ENCODE measurements at places on chromosomes 16 and 17. TPM values are rescaled to one million over a fixed set of nuclear protein-coding genes. Genes with fewer than 3 reads are reported as not detected.

DNA sequence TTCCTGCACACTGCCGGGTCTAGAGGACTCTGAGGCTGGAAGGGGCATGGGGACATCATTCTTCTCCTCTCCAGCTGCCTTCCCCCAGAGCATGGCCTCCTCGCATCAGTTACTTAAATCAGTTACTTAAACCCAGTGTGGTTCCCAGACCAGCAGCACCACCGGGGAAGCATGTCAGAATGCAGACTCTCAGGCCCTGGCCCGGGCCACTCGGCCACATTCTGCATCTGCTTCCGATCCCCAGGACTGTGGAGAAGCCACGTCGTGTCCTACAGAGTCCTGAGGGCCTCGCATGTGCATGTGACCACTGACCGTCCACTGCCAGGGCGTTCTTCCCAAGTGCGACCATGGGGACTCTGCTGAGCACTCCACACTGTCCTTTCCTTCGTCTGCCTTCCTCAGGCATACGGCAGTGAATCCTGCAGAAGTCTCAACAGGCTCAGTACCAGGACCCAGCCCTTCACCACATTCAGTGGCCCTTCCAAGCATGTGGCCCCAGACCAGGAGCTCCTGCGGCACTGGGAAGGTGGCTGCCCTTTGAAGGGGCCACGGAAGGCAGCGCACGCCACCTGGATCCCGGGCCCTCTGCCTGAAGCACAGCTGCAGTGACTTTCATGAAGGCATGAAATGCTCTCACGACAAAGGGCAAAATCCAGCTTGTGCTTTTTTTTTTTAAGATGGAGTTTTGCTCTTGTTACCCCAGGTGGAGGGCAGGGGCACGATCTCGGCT, 46.9 kb upstream of the RASD1 start:
- H3K27ac ChIP-seq: no peak overlapping the region
- H3K4me1 ChIP-seq: no peaks in the 10 kb centered on the region
- no peak for DNase-seq
- H3K36me3 ChIP-seq: no peaks in the 10 kb centered on the region
- no peak overlapping the region for H3K4me3 ChIP-seq

GRCh38 chr17:50279181-50279526, 4.9 kb downstream of the TMEM92 start:
- no peak for DNase-seq
- no peaks in the 10 kb centered on the region for H3K4me1 ChIP-seq
- no peak overlapping the region for H3K27ac ChIP-seq
- H3K4me3 ChIP-seq: no peak overlapping the region

DNA sequence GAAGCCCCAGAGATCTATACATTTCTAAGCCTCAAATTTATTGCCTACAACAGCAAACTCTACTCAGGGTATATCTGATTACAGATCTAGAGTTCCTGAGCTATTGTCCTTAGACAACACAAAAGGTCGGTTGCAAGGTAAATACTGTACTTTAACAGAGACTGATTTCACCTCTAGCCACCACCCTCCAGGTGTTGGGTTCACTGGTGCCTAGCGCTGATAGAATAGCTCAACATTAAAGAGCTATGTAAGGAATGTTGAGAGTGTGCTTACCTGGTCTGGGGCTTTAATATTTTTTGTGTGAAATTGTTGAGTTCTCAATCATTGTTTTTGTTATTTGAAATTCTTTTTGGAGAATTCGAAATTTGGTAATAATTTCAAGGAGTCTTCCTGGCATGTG, 277.0 kb upstream of the PSMD7 start:
- H3K27ac ChIP-seq: no peak overlapping the region
- no peak overlapping the region for H3K4me3 ChIP-seq
- no peaks in the 10 kb centered on the region for H3K4me1 ChIP-seq
- no peaks in the 10 kb centered on the region for H3K27me3 ChIP-seq
- H3K36me3 ChIP-seq: no peaks in the 10 kb centered on the region

DNA sequence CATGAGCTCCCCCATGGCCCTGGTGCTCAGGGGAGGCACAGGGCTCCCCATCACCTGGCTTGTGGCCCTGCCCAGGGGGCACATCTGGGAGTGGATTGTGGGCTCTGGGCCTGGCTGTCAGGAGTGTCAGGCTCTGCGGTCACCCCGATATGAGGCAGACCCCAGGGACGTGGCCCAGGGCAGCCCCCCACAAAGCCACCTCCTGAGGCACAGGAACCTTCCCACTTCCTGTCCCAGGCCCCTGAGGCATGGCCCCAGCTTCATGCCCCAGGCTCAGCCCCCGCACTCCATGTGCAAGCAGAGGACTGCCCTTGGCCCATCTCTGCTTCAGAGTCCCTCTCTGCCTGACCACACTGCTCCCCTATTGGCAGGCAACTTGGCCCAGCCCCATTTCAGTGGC, 160.3 kb downstream of the PCTP start:
- H3K27ac ChIP-seq: no peak overlapping the region
- no peaks in the 10 kb centered on the region for H3K36me3 ChIP-seq
- no peak overlapping the region for H3K4me3 ChIP-seq
- DNase-seq: no peak

DNA sequence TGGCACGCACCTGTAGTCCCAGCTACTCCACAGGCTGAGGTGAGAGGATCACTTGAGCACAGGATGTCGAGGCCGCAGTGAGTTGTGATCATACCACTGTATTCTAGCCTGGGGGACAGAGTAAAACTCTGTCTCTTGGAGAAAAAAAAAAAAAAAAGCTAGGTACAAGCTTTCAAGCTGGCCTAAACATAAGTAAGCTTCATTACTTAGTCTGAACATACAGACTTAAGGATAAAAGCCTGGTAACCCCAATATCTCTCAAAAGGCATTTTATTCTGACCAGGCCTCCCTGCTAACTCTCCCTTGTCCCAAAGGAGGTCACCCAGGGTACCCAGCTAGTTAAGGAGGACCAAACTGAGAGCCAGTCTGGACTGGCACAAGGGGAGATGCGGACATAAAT, 46.2 kb downstream of the TOM1L2 start:
- no peak overlapping the region for H3K27ac ChIP-seq
- peaks cover 9% of the 10 kb centered on the region for H3K4me1 ChIP-seq
- no peaks in the 10 kb centered on the region for H3K36me3 ChIP-seq
- DNase-seq: no peak

DNA sequence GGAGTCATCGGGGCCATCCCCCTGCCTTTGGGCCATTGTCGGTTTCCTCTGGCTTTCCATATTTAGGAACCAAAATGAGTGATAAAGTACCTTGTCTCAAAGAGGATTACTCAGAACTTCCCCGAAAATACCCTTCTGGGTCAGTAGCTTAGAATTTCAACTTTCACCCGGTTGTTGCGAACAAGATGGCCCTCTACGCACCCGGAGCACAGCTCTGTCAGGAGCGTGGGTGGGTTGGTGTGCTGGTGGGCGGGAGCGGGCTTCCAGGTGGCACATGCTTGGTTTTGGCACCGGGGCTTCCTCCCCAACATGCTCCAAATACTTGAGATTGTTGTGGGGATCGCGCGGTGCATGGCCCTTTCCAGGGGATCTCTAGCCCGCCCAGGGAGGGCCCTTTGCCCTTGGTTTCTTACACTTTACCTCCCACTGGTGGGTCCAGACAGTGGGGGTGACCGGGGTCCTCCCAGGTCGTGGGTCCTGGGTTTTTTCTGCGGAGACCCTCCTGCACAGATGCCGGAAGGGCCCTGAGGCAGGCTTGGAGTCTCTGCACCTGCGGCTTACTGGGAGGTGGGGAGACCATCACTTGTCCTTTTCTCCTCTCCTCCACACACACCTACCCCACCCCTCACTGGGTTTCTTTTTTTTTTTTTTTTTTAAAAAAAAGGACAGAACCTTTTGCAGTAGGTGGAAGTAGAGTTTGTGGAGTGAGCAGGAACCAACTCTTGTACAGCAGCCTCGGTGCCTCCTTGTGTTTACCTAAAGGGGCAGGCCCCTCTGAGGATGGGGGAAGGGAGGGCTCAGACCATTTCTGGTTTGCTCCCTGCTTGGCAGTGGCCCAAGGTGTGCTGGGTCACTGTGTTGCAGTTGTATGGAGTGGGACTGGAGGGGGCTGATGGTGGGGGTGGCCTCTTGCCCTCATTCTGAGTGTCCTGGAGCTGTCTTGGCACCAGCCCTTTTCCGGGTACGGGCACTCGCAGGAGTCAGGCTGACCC, 142.1 kb downstream of the SEC14L1 start:
- H3K4me1 ChIP-seq: peaks cover 16% of the 10 kb centered on the region
- H3K27me3 ChIP-seq: peaks cover 14% of the 10 kb centered on the region
- peak overlapping the region; percentile 80 for H3K4me3 ChIP-seq

DNA sequence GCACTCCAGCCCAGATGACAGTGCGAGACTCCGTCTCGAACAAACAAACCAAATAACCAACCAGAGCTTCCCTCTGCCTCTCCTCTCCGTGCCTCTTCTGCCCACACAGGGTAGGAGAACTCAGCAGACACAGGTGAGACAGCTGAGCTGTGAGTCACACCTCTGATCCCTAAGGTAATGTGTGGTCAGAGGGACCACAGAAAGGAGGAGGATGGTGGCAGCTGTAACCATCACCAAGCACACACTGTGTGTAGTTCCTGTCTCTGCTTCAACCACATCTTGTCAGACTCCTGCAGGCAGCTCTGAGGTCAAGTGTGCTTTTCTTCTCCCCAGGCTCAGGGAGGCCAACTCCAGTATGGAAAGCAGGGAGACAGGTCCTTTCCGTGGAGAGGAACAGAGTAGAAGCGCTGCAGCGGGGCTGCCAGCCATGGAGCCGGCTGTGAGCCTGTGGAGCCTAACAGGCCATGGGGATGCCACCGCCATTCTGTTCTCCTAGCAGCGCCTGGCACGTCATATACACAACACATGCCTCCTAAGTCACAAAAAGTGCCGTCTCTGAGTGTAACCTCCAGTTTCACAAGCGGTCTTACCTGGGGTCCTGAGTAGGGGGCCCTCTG, 7.1 kb downstream of the NUDT16L1 start:
- H3K27me3 ChIP-seq: peaks cover 7% of the 10 kb centered on the region
- no peak overlapping the region for H3K27ac ChIP-seq
- H3K36me3 ChIP-seq: peaks cover 10% of the 10 kb centered on the region

DNA sequence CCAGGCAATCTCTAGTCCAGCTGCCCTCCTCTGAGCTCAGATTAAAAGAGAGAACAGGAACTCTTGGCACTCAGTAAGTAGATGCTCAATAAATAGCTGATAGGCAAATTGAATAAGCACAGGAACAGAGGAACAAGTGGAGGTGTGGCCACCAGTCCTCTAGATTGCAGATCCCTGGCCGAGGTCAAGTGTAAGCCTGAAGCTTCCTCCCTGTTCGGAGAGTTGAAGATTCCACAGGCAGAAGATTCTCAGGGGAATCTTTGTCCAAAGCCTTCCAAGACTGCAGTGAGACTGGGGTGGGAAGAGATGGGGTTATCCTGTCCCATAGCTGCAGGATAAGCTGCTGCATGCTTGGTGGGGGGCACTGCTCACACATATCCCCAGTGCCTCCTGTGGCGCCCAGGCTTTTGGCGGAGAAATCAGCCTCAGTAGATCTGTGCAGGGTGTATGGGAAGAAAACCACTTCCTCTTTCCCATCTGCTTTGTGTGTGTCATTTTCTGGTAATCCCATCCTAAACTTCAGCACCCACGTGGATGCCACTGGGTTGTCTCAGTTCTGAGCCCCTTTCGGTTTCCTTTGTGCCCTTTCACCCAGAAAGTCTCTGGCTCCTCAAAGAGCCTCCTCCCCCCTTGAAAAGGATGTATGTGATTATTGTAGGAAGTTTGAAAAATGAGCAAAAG, 12.1 kb downstream of the CD300A start:
- H3K4me1 ChIP-seq: peaks cover 93% of the 10 kb centered on the region
- H3K4me3 ChIP-seq: peak overlapping the region; percentile 89
- DNase-seq: peak; percentile 59
- H3K27me3 ChIP-seq: peaks cover 15% of the 10 kb centered on the region
- H3K27ac ChIP-seq: peak overlapping the region; percentile 89

GRCh38 chr17:35540589-35541404, 3.3 kb upstream of the SLFN12L start:
- DNase-seq: peak; percentile 49
- peak overlapping the region; percentile 92 for H3K4me3 ChIP-seq
- H3K36me3 ChIP-seq: peaks cover 3% of the 10 kb centered on the region
- peaks cover 10% of the 10 kb centered on the region for H3K27me3 ChIP-seq

DYNC1LI2 gene
- 41.1 TPM for polyA plus RNA-seq

CD300A gene
- 505 TPM for polyA plus RNA-seq

RNF222 gene
- 0.13 TPM for polyA plus RNA-seq

SMIM5 gene
- polyA plus RNA-seq: not detected

PLLP gene
- polyA plus RNA-seq: 0.57 TPM

RHOT1 gene
- 30.9 TPM for polyA plus RNA-seq

Data from immature natural killer cell (primary cell).